ENCODE measurements at places on chromosomes 4 and X.
A peak's percentile ranks its signal among the peaks of the same experiment; 100 is the strongest.

- DNase-seq, result no peak
Measured at GRCh38 chrX:11755724-11756123, 2.3 kb upstream of the MSL3 start.

DNA sequence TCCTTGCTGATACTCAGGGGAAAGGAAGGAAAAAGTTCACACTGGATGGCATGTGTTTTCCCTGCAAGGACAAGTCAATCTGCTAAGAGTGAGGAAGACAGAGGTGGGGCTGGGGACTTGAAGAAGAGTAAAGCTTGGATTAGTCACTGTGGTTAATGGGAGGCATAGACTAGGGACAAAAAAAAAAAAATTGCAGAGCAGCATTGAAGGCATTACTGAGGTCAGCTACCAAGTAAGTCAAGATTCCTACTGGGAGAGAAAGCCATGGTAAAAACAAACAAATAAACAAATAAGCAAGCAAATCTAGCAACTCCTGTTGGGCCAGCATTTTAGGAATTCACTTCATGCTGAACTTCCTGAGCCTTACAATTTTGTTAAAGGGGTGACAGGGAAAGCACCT lies 58.2 kb upstream of the GPC4 start:
- no peak for DNase-seq

- no peak for DNase-seq
Measured at GRCh38 chr4:33737726-33738125, 2506.6 kb downstream of the ARAP2 start.

DNA sequence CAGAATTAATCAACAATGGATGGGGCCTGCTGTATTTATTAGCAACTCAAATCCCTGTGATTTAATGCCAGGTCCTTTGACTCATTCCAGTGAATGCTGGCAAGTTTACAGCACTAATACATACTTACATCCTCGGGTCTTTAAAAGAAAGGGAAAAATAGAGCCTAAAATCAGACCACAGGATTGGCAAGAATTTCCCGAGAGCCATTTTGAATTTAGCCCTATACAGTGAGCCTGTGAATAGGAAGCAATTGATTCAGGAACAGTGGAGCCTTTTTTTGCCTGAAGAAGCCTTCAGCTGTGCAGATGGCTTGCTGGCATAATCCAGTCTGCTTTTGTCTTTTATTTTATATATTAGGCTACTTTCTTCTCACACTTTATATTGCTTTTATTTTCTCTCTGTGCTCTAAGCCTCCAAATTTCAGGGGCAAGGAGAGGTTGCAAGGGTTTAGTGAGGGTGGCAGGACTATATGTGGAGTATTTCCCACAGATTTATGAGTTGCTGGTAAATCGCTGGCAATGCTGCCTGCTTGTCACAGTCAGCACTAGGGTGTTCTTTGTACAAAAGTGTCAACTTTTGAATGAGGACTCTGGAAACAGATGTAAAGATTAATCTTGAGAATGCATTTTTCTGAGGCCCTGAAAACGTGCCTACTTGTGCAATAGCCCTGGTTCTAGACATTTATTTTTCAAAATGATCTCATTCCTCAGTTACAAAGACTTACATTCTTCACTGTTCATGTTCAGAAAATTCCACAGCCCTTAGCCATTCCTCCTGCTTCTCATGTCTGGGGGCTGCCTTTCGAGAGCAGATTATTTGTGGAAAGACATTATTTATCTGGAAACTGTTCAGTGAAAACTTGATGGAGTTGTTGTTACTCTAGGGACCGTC lies 303.5 kb downstream of the SPRY1 start:
- no peak for DNase-seq

DNA sequence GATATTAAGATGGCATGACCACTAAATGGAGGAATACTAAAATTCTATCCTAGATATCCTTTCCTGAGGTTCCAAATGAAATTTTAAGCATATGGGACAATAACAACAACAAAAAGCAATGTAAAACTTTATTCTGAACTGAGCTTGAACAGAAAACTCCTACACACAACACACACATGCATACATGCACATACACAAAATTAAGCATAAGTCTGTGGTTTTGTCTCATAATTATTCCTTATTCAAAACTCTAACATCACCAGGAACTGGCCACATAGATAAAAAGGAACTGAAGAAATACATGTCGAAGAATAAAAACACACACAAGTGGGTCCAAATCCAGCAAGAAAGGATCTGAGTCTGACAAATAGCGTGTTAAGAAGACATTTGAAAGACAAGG lies 168.0 kb downstream of the COX18 start:
- DNase-seq, result no peak

DNA sequence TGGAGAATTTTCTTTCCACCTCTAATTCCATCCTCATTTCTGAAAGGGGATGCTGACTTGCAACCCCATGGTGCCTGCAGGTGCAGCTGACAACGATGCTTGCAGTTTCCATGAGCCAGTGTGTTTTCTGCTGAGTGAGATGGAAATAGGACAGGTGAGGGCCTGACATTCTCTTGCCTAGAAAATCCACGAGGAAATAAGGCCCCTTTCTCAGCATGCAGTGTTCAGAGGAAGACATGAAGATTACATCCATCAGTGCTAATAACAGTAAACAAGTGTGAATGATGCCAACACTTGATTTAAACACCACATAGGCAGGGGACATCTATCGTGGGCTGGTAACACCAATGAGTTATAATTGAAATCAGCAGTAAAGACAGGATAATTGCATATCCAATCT lies 237.3 kb downstream of the NLGN4X start:
- no peak for DNase-seq

DNA sequence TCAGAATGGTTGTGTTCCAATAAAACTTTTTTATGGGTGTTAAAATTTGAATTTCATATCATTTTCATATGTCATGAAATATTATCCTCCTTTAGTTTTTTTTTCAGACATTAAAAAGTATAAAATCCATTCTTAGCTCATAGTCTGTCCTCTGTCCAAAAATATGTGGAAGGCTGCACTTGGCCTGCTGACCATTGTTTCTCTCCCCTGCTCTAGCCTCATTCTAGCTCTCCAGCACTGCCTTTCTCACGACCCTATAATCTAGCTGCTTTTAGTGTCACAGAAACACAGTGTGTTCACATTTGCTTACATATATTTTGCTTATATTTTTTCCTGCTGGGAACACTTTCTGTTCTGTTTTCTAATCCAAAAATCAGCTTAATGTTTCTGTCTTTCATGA lies 165.0 kb upstream of the ANK2 start:
- DNase-seq, result no peak

GRCh38 chr4:59222221-59222620 lies 1977.9 kb upstream of the ADGRL3 start:
- no peak for DNase-seq

DNA sequence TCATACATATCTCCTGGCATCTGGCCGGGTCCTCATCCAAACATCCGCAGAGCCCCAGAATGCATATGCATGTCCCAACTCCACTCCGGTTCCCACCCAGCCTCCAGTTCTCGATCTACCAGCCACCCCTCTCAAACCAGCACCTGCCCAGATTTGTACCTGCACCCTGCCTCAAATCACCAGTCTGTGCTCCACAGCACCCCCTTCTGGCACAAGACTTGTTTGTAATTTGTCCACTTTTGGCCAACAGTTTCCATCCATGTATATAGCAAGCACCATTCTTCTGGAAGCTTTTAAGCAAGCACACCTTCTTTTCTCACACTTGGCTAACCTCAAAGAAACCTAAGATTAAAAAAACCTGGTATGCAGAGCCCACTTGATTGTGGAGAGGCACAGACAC lies 644.1 kb downstream of the MID1IP1 start:
- no peak for DNase-seq

GRCh38 chr4:2891294-2891693 lies 47.6 kb downstream of the ADD1 start:
- no peak for DNase-seq

DNA sequence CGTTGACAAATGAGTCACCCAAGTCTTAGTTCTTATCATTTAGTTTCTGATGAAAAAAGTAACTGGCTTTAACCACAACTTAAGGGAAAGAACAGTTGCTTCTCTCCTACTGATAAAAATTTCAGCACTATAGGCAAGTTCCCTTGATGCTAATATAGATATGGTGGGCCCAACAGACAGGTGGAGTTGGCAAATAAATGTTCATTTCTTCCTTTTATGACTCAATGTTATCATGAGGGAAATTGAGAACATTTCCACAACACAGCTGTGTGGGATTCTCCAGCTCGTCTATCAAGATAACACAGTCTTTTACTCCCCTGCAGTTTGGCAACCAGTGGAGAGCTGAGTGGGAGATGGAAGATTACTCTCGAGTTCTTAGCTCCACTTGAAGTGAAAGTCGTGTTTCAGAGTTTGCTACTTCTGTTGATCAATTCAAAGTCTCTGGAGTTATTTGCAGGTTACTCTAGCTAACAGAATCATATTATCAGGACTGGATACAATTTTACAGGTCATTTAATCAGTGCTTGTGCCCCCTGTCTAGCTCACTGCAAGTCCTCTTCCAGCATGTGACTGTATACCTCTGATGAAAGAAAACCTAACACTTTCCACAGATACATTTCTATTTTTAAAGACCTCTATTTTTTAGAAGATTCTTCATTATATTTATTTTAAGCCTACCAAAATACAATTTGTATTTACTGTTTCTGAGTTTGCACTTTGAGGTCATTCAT lies 270.6 kb upstream of the GK2 start:
- DNase-seq, result no peak

DNA sequence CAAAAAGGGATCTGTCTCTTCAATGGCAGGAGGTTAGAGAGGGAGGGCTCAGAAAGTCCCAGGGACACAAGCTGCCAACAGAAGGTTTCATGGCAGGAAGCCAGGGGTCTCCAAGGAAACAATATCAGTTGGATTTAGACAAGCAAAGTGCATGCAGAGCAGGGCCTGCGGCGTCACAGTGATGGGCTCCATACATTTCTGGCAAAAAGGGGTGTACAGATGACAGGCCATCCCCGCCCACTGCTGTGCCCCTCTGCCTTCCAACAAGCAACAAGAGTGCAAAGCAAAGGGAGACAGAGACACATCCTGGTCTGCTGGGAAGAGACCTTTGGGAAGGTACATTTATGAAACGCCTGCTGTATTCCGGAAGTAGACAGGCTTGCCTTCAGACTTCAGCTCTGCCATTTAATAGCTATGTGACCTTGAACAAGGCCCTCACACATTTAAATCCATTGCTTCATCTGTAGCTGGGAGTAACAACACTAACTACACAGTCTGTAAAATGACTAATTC lies 121.2 kb downstream of the AFAP1 start:
- no peak for DNase-seq

DNA sequence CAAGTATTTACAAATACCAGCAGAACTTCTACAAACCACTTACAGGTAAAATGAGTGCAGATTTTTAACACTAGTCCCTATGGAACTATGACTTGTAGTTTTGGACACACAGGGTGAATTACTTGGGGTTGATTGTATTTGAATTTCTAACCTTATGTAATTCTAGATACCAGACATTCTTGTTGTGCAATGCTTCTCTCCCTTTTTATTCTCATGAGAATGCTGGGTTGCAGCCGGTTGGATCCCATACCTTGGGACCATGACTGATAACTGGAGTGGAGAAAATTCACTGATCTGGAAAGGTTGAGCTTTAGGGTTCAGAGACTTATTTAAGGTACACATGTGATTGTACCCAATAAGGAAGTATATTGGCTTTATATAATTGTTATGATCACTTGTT lies 8.8 kb downstream of the TET2 start:
- no peak for DNase-seq

- no peak for DNase-seq
Measured at GRCh38 chrX:109863811-109864210, 130.8 kb upstream of the ACSL4 start.

GRCh38 chrX:149909324-149910177 lies 19.8 kb upstream of the HSFX4 start:
- no peak for DNase-seq

DNA sequence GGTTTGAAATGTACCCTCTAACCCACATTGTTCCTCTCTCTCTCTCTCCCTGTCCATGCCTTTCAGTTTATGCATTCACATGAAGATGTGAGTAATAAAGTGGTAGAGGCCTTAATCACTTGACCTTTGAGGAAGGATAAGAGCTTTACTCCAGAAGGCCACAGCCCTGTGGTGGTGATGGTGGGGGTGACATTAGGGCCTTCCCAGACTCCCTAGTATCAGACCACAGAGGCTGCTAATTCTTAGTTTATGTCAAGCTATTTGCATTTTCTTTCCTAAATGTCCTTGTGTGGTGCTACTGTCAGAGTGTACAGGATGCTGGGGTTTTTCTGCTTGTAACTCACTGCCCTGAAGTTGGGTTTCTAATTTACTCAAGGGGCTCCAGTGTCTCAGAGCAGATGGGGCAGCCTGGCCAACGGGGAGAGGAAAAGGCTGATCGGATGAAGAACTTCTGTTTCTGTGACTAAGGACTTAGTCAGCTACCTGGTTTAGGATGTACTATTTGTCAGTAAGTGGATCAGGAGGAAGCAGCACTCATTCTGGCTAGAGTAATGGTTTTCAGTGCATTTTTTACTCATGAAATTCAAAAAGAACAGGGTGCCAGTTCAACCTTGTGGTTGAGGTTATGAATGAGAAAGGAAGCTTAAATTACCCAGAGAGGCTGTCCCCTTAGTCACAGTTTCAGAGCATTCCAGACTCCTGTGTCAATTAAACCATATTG lies 509.6 kb upstream of the DIPK2B start:
- peak; percentile 2 for DNase-seq

GRCh38 chr4:30836231-30836630 lies 116.1 kb downstream of the PCDH7 start:
- DNase-seq, result no peak

- no peak for DNase-seq
Measured at GRCh38 chrX:110146521-110146920, 143.6 kb downstream of the TMEM164 start.

GRCh38 chrX:75547783-75548182 lies 24.9 kb upstream of the ZDHHC15 start:
- no peak for DNase-seq

- no peak for DNase-seq
Measured at GRCh38 chr4:128416921-128417320, 129.3 kb upstream of the PGRMC2 start.

GRCh38 chr4:119207051-119207450 lies 5.5 kb upstream of the USP53 start:
- no peak for DNase-seq

GRCh38 chr4:88969271-88969670 lies 87.7 kb downstream of the FAM13A start:
- no peak for DNase-seq

- no peak for DNase-seq
Measured at GRCh38 chrX:39705290-39705689, 392.5 kb downstream of the BCOR start.
